ENCODE measurements at places on chromosomes 11 and 22.

DNA sequence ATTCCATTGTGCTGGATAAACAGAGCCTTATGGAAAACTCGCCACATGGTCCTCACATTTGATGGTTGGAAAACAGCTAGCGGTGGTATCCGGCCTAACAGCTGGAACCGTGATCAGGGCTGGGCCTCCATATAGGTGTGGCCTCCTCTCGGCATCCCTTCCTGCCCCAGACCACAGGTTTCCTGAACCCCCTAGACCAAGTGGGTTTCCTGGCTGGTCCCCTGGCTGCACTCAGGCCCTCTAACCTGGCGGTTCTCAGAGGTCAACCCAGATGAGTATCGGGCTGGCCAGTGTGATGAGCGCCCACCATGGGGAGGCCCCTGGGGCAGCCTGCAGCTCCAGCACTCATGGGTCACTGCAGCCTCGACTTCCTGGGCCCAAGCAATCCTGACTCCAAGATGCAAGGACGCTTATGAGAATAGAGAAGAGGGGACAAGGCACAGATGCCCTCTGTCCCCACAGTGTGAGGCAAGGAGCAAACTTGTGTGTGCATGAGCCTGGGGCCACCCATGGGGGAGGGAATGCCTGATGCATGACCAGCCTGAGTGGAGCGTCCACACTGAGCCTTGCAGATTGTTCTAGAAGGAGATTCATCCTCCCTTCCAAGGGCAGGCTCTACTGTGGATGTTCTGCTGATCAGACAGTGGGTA, 53.4 kb upstream of the WNT7B start:
- DNase-seq = no peak

DNA sequence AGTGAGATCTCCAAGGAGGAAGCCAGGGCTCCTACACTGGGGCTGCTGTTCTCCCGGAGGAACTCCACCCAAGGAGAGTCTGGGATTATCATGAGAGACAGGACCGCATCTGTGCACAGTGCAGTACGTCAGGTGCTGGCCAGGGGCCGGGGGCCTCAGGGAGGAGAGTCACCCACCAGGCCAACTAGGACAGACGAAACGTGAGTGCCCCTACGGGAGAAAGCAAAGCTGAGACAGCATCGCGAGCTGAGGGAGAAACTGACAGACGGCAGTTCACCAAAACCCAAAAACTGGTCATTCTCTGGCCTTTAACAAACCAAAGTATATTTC, 273.4 kb downstream of the BRD1 start:
- no peak for DNase-seq

GRCh38 chr11:34809191-34810106, 106.7 kb downstream of the APIP start:
- DNase-seq = no peak

GRCh38 chr22:43476341-43476740, 64.5 kb downstream of the MPPED1 start:
- DNase-seq = peak; percentile 56

- no peak for DNase-seq
Measured at GRCh38 chr11:92278791-92279433, 54.3 kb downstream of the FAT3 start.

DNA sequence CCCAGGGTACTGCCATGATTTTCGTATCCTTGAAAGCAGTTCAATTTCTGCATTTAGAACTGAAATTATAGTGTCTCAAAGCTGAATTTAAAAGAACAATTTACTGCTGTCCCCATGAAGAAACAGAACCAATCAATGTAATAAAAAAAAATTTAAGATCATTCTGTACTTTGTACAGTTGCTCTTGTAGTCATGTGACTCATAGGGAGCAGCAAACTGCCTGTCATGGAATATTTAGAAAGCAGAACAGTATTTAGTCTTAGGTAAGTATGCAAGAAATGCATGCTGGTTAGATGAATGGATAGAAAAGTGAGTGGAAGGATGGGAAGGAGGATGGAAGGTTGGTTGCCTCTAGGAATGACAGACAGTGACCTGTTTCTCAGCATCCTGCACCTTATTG, 450.9 kb downstream of the RAB38 start:
- no peak for DNase-seq

GRCh38 chr11:85712953-85713352, 27.0 kb upstream of the CCDC89 start:
- DNase-seq = no peak

GRCh38 chr11:36356201-36356600, 60.1 kb downstream of the PRR5L start:
- no peak for DNase-seq
